Adrenal gland (tissue), 19 donors: ENCODE measurements at places on chromosomes 16 and 17. TPM values are rescaled to one million over a fixed set of nuclear protein-coding genes. Genes with fewer than 3 reads are reported as not detected.

GRAP gene
- 9.6 TPM for total RNA-seq

CLEC3A gene
- total RNA-seq = not detected

CD300E gene
- total RNA-seq = not detected

DNA sequence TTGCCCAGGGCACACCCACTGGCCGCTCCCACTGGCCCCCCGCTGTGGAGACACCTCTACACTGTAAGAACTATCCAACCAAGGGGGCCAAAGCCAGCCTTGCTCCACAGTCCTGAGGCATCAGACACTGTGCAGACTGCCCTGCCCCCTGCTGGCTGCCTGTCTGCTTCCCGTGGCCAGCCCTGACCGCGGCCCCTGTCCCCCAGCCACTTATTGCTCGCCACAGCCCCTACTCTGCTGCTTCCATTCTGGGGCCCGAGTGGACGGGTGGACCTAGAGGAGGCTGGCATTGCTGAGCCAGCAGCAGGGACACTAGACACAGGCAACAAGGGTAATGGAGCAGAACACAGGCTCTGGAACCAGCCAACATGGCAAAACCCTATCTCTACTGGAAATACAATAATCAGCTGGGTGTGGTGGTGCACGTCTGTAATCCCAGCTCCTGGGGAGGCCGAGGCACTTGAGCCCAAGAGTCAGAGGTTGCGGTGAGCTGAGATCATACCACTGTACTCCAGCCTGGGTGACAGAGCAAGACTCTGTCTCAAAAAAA, 19.7 kb upstream of the LRRC37A3 start:
- H3K4me1 ChIP-seq = peaks cover 14% of the 10 kb centered on the region
- H3K4me3 ChIP-seq = no peak overlapping the region
- no peaks in the 10 kb centered on the region for H3K27me3 ChIP-seq
- H3K27ac ChIP-seq = peak overlapping the region; percentile 27

GRCh38 chr17:38578229-38579082, 27.3 kb downstream of the SRCIN1 start:
- H3K36me3 ChIP-seq = no peaks in the 10 kb centered on the region
- DNase-seq = no peak
- peaks cover 48% of the 10 kb centered on the region for H3K27me3 ChIP-seq
- H3K4me1 ChIP-seq = peaks cover 11% of the 10 kb centered on the region
- H3K27ac ChIP-seq = no peak overlapping the region

DNA sequence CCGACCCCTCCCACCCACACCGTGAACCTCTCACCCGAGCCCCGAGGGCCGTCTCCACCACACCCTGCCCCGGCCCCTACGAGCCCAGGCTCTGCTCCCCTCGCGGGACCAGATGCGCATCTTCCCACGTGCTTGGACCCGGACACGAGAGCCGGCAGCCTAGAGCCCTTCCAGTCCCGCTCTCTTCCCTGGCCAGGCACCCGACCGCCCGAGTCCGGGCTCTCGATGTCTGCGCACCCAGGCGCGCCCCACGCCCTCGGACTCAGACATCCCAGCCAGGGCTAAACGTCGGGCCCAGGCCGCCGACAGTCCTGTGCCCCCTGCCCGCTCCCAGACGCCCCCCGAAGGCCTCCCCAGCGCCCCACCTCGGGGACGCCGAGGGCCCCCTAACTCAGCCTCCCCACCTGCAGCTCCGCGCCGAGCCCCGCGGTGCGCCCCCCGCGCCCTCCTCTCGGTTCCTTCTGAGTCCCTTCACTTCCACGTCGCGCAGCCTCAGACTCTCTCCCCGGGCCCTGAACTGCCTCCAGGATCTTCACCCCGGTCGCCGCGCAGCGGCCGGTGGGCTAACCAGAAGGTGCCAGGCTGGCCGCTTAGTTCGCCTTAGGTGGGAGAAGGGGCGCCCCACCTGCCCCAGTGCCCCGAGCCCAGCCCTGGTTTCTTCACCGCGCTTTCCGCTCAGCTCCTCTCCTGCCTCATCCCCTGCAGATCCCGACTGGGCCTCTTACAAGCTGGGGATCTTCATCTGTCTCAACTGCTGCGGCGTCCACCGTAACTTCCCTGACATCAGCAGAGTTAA, 688 bp downstream of the ADAP2 start:
- no peak overlapping the region for H3K4me3 ChIP-seq
- peak overlapping the region; percentile 23 for H3K27ac ChIP-seq
- H3K36me3 ChIP-seq = no peaks in the 10 kb centered on the region
- peaks cover 18% of the 10 kb centered on the region for H3K4me1 ChIP-seq
- no peak for DNase-seq

GRCh38 chr16:4246777-4247459, 5.0 kb upstream of the SRL start:
- no peak for DNase-seq
- no peaks in the 10 kb centered on the region for H3K4me1 ChIP-seq
- H3K27ac ChIP-seq = no peak overlapping the region
- H3K27me3 ChIP-seq = no peaks in the 10 kb centered on the region

DNA sequence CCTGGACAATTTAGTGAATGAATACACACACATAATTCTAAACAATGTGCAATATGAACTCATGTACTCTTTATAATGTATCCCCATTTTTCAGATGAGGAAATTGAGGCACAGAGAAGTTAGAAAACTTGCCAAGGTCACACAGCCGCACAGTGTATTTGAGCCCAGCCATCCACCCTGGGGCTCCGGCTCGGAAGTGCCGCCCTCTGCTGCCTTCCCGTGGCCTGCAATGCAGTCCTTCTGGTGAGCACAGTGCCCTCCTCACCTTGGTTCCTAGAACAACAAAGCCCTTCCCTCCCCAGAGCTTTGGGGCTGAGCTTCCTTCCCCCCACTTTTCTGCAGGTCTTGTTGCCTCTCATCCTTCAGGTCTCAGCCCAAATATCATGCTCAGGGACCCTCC, 63.7 kb downstream of the C16orf78 start:
- H3K27ac ChIP-seq = no peak overlapping the region
- H3K4me1 ChIP-seq = no peaks in the 10 kb centered on the region
- no peaks in the 10 kb centered on the region for H3K36me3 ChIP-seq
- H3K4me3 ChIP-seq = no peak overlapping the region

DNA sequence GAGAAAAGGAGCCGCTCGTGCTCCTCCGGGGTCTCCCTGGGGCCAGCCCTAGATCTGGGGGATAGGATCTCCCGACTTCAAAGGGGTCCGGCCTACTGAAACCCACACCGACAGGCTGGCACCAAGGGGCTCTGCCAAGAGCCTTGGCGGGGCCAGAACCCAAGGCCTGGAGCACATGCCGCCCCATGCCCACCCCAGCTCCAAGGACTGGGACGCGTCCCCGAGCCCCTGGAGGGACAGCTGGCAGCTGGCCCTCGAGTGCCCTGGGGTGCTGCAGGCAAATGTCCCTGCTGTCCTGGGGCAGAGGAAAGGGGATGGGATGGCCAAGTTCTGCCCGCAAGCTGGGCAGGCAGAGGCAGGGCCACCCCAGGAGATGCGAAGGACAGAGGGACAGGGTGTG, 31.8 kb upstream of the ZFPM1 start:
- no peaks in the 10 kb centered on the region for H3K27me3 ChIP-seq
- no peak for DNase-seq
- no peaks in the 10 kb centered on the region for H3K36me3 ChIP-seq

GRCh38 chr16:31009894-31010584, 399 bp downstream of the STX1B start:
- no peak overlapping the region for H3K27ac ChIP-seq
- H3K27me3 ChIP-seq = peaks cover 19% of the 10 kb centered on the region
- H3K36me3 ChIP-seq = no peaks in the 10 kb centered on the region
- H3K4me3 ChIP-seq = no peak overlapping the region
- H3K4me1 ChIP-seq = no peaks in the 10 kb centered on the region

DNA sequence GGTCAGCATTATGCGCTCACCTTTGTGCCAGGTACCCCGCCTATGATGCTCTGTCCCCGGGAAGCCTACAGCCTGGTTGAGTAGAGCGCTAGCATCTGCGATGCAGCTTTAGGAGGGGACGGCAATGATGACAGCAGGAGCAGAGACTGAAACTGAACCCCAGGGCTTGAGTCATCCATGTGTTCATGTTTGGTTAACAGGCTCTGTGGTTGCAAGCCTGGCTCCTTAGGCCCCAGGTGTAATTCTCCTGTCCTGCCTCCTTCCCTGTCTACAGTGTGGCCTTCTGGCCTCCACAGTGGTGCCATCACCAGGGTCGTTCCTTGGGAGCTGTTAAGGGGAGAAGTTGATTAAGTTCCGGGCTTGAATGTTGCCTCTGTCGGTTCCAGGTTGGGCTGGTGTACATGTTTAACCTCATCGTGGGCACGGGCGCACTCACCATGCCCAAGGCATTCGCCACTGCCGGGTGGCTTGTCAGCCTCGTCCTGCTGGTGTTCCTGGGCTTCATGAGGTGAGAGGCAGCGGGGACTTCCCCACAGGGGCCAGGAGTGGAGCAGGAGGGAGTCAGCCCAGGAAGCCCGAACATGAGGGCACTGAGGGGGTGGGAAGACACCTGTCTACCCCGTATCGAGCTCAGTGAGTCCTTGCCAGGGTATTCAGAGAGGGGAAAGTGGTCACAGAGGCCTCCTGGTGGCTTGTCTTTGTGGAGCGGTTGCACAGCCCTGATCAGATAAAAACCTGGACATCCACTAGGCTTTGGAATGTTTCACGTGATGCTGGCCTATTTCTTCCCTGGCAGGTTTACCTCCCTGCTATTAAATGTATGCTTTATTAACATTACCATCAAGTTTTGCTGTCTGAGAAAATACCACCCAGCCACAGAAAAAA, 9.2 kb upstream of the NAT9 start:
- no peaks in the 10 kb centered on the region for H3K27me3 ChIP-seq
- no peak for DNase-seq
- no peaks in the 10 kb centered on the region for H3K36me3 ChIP-seq
- H3K27ac ChIP-seq = no peak overlapping the region

DNA sequence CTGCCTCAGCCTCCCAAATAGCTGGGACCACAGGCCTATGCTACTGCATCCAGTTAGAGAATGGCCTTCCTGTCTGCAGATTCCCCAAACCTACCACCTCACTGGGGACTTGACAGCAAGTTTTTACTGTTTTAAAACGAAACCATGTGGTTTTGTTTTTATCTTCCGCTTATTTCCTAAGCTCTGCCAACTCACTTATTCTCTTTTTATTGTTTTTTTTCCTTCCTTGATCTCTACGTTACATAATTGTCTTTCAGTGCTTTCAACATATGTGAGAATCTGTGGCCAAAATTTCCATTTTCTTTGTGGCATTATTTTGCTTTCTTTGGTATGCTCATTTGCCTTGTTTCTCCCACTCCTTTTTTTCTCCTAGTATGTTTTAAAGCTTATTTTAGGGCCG, 14.6 kb upstream of the SLC38A7 start:
- no peaks in the 10 kb centered on the region for H3K27me3 ChIP-seq
- no peak for DNase-seq
- H3K27ac ChIP-seq = no peak overlapping the region
- H3K4me1 ChIP-seq = no peaks in the 10 kb centered on the region
- no peak overlapping the region for H3K4me3 ChIP-seq
- no peaks in the 10 kb centered on the region for H3K36me3 ChIP-seq
